ENCODE measurements at places on chromosomes 4 and X.

- DNase-seq = no peak
These were observed 41.8 kb downstream of the AASDH start for GRCh38 chr4:56345458-56345857.

GRCh38 chrX:110699109-110699508, 96.5 kb downstream of the CHRDL1 start:
- DNase-seq = no peak

DNA sequence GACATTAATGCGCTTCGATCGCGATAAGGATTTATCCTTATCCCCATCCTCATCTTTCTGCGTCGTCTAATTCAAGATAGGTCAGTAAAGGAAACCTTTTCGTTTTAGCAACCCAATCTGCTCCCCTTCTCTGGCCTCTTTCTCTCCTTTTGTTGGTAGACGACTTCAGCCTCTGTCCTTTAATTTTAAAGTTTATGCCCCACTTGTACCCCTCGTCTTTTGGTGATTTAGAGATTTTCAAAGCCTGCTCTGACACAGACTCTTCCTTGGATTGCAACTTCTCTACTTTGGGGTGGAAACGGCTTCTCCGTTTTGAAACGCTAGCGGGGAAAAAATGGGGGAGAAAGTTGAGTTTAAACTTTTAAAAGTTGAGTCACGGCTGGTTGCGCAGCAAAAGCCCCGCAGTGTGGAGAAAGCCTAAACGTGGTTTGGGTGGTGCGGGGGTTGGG, 528 bp upstream of the FGF2 start:
- DNase-seq = no peak

DNA sequence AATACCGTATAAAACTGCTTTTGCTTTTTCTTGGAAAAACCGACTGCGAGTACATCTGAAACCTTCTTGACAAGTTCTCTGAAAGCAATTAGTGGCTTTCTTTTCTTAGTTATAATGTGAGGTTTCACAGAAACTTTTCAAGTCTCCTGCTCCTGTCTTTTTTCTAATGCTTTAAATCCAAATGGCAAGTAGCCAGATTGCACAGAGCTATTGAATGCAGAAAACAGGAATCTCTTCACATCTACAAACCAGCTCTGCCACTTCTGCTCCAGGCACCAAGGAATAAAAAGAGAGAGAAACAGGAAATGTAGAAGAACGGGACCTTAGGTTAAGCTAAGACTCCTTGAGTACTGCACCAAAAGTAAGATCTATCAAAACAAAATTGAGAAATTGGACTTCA, 267.3 kb upstream of the TET2 start:
- DNase-seq = no peak

DNA sequence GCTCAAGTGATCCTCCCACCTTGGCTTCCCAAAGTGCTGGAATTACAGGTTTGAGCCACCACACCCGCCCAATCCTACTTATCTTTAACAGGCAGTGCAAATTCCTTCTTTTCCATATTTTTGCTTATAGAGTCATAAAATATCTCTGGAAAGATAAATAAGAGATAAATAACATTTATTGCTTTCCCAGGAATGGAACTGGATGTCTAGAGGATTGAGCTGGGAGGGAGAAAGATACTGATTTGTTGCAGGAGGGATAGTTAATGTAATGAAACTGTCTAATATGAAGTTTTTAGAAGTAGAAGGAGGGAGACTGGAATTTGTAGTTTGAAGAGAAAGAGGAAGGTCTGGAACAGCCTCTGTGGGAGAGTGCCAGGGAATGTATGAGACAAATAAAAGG, 20.2 kb downstream of the ITGB1BP2 start:
- DNase-seq = no peak

DNA sequence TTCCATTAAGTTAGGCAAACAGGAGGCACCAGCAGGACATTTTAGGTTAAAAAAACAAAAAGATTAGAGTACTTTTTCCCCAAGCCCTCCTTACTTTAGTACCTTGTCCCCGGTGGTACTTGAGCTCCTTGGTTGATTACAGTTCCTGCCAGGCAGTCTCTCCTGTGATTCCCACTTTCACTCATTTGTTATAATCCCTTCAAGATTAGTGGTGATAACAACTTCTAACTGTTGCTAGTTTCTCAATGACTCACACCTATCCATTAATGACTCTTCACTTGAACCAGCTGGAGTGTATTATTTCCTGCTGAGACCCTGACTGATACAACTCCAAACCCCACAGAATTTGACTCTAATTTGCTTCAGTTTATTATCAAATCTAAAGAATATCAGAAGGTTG, 765.0 kb upstream of the DIAPH2 start:
- DNase-seq = no peak

GRCh38 chr4:122481766-122482405, 25.4 kb upstream of the IL2 start:
- DNase-seq = no peak

DNA sequence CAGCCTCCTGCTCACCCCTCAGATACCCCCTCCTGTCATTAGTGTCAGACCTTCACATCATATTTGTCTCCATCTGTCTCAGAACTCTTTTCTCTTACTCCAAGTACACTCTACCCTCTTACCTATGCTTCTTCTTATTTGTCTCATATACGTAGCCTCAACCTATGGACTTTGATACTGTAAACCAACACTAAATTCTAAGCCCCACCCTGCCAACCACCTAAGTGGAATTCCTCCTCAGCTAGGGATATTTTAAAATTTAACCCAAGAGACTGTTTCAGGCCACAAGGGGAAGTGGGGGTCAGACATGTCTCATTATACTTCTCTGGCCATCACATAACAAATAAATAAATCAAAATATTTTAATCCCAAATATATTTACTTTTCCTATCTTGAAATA, 778.1 kb upstream of the GRID2 start:
- DNase-seq = no peak

- no peak for DNase-seq
These were observed 44.4 kb downstream of the CCDC158 start for GRCh38 chr4:76376534-76376933.

- DNase-seq = no peak
These were observed 510.6 kb upstream of the BOD1L1 start for GRCh38 chr4:14138106-14138505.

- no peak for DNase-seq
These were observed 197.2 kb upstream of the NDST4 start for GRCh38 chr4:115310641-115311040.

GRCh38 chr4:120105472-120105871, 38.8 kb upstream of the MAD2L1 start:
- no peak for DNase-seq

DNA sequence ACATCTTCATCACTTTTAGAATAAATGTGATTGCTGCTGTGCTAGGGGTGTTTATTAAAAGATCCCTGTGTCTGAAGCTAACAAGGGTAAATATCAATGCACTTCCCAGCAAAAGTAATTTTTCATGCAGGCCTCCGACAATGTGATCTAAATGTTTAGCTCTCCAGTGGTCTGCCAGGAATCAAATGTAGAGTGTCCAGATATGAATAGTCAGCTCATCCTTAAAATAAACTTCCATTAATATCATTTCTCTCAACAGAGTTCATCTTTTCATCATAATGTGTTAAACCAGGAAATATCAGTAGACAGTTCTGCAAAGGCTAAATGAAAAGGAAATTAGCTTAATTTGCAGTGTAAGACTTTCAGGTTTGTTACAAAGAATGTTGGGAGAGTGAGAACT, 102.2 kb upstream of the EGFL6 start:
- no peak for DNase-seq

DNA sequence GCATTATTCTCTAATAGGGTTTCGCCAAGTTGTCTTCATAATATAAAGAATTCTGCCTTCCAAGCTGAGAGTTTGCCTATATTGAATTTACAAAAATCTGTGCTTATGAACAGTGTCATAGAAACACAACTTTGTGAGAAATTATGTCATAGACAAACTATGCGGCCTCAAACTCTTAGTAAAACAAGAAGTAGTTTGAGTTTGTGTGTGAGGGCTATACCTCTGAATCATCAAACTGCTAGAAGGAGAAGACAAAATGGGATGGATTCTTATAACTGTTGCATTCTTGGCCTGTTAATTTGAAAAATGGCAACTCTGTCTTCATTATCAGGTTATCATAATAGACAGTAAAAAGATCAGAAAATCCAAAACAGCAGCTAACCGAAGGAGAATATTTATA, 46.1 kb upstream of the NAP1L5 start:
- no peak for DNase-seq

GRCh38 chrX:96579252-96579651, 105.4 kb upstream of the DIAPH2 start:
- DNase-seq = no peak

DNA sequence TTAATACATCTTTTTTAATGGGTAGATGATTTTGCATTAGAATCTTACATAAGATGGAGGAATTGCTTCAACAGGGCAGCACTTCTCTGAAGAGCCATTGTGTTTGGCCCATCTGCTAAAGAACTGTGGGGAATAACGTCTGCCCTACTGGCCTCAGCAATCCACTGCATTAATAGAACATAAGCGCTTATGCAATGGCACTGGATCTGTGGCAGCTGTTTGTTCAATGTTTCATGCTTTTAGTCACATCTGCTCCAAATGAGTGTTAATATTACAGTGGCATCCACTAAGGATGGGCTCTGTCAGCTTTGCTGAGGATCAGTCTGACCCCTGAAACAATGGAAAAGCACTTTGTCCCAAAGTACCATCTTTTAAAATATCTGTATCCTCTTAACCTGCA, 279.0 kb upstream of the GK2 start:
- DNase-seq = no peak

- no peak for DNase-seq
These were observed 1.3 kb downstream of the G3BP2 start for GRCh38 chr4:75671802-75672421.

DNA sequence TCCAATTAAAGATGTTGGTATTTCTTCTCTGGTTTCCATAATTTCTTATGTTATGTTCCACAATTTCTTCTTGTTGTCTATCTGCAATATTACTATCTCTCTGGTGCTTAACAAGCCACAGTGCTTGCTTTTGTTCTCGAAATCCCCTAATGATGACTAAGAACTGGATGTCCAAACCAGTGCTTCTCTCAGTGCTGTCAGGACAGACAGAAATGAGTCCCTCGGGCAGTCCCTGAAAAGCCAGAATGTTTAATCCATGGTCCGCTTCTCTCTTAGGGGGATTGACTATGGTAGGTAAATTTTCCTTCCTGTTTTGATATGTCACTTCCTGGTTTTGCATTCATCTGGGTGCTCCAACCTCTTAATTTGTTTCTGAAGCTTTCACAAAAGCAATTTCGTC, 321.6 kb upstream of the PCDH10 start:
- DNase-seq = no peak

GRCh38 chrX:124407226-124407625, 60.9 kb downstream of the SH2D1A start:
- DNase-seq = no peak

- no peak for DNase-seq
These were observed 30.5 kb downstream of the STARD8 start for GRCh38 chrX:68677998-68678397.

GRCh38 chr4:173002830-173003561, 165.6 kb upstream of the GALNT7 start:
- DNase-seq = no peak

DNA sequence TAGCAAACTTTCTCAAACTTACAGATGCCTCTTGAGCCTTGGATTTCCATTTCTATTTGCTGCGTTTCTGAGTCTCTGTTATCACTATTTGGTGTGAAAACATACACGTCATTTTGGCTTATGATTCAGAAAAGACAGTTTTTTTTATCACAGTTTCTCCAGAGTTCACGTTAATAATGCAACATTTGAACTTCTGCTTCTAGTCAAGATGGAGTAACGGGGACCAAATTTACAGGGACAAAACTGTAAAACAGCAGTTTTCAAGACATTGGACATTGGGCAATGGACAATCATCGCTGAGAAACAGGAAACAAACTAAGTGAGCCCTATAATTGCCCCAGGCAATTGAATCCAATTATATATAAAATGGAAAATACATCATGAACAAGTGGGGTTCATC, 36.2 kb upstream of the TASL start:
- DNase-seq = no peak

DNA sequence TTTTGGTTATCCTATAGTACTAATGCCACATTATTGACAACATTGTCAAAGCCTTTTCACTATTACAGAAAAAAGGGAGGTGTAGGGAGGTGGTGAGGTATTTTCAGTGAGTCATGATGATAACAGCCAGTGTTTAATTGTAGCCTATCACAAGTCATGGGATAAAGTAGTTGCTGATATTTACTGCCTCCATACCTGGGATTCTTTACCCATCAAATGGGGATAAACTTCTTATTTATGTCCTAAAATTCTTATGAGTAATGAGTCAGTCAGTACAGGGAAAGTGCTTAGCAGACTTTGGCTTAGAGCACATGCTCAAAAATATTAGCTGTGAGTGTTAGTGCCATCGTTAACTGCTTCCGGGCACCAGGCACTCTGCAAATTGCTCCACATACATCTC, 25.7 kb downstream of the ADGRG2 start:
- no peak for DNase-seq

GRCh38 chr4:80918004-80918403, 112.5 kb upstream of the BMP3 start:
- no peak for DNase-seq

- DNase-seq = no peak
These were observed 58.9 kb downstream of the HAUS3 start for GRCh38 chr4:2182994-2183393.

- DNase-seq = no peak
These were observed 2.8 kb downstream of the AMELX start for GRCh38 chrX:11296051-11296450.

GRCh38 chrX:124208660-124209059, 123.8 kb upstream of the TEX13D start:
- DNase-seq = no peak

DNA sequence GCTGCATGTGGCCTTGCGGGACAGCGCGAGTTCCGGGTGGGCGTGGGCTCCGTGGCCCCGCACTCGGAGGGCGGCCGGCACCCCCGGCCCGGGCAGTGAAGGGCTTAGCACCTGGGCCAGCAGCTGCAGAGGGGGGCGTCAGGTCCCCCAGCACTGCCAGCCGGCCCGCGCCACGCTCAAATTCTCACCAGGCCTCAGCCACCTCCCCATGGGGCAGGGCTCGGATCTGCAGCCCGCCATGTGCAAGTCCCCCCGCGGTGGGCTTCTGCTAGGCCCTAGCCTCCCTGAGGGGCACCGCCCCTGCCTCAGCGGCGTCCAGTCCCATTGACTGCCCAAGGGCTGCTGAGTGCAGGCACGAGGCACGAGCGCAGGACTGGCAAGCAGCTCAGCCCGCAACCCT, 2.6 kb upstream of the MCUB start:
- no peak for DNase-seq

GRCh38 chr4:4575284-4576211, 33.7 kb upstream of the STX18 start:
- DNase-seq = peak; percentile 63

All from activated gamma-delta T cell treated with Interleukin-2 at 50 U/mL for 16 hours (primary cell).